ENCODE measurements at places on chromosomes 12 and 14.

GRCh38 chr12:41585784-41586183, 397.7 kb downstream of the PDZRN4 start:
- DNase-seq = no peak

DNA sequence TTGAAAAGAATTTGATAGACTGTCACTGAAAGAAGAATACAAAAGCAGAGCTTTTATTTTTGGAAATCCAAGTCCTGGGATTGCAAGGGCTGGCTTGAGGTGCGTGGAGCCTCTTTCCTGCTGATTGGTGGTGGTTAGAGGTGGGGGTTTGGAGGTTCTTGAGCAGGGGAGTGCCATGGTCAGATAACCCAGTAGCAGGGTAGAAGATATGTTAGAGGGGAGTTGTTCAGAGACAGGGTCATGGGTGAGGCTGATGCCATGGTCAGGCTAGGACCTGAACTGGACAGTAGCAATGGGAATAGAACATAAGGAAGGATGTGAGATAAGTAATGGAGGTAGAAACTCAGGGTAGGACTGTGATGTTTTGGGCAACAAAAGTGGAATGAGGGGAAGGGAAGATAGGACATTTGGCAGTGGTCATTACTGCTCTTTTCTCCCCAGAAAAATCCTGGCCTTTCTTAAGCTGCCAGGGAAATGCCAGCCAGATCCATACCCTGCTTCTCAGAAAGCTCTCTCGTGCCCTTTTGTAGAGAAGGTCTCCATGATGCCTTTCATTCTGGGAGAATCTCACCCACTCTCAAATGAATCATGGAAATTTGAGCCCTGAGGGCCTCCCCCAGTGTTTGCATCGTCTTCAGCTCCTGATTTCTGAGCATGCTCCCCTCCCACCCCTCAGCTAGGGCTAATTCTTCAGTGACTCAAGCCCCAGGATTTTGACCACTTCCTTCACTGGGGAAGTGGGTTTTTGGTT, 9.5 kb downstream of the EMP1 start:
- peak; percentile 89 for DNase-seq

GRCh38 chr14:70086685-70087379, 101.9 kb downstream of the SLC8A3 start:
- no peak for DNase-seq

- DNase-seq = no peak
Observed at GRCh38 chr12:75047885-75048525, 161.6 kb downstream of the KCNC2 start.
